Natural killer cell (primary cell): ENCODE measurements at places on chromosomes 16 and 17. TPM values are rescaled to one million over a fixed set of nuclear protein-coding genes. Genes with fewer than 3 reads are reported as not detected.

- no peak for DNase-seq
- H3K4me1 ChIP-seq = peaks cover 36% of the 10 kb centered on the region
- H3K27me3 ChIP-seq = no peaks in the 10 kb centered on the region
- H3K4me3 ChIP-seq = no peak overlapping the region
These were observed 3.6 kb upstream of the MAP3K14 start for GRCh38 chr17:45320349-45320930.

ARHGAP23 gene
- total RNA-seq = 1.8 TPM

FTSJ3 gene
- 53.5 TPM for total RNA-seq

DNA sequence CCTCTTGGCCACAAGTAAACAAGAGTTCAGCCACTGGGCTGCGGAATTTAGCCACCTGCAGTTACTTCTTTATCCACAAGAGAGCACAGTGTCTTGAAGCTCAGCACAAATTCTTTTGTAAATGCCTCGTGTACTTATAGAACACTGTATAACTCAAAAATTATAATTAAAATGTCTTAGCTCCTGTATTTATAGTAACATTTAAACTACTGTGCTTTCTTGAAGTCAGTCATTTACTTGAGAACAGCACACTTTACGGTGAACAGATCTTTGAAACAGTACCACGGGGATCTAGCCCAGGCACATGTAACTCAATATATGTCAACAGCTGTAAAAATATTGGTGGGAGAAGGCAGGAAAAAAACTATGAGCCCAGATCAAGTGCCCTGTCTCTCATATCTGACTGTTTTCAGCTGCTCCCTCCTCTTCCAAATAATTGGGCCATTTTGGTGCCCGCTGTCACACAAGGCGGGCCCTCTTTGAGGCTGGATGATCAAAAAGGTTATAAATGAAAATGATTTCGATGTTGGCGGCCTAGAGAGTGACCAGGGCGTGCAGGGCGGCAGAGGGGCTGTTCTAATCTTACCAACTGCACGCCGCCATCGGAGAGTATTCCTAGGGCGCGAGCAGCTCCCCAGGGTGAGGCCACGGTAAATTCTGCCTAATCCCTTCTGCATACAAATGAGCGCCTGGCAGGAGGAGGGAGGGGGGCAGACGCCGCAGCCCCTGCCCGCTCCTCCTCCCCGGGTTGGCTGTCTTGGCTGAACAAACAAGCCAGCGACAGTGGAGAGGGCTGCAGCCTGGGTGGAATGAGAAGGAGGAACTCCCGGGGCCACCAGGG lies 183.2 kb downstream of the C16orf78 start:
- H3K36me3 ChIP-seq = no peaks in the 10 kb centered on the region
- no peaks in the 10 kb centered on the region for H3K27me3 ChIP-seq
- DNase-seq = no peak
- H3K4me1 ChIP-seq = no peaks in the 10 kb centered on the region

ODF4 gene
- not detected for total RNA-seq

DNA sequence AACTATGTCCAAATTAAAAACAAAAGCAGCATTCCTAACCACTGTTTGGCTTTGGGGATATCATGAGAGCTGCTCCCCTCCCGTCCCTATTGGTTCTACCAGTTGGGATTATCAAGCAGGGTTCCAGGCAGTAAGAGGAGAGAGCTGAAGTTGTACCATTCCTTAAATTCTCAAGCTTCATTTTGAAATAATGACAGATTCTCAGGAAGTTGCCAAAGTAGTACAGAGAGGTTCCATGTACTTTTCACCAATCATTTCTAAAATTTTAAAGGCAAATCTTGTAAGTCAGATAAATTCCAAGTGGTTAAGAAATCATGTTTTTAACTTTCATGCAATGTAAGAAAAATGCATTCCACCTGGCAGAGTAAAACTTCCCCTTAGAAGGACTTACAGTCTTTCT lies 36.9 kb downstream of the TEX2 start:
- H3K4me1 ChIP-seq = no peaks in the 10 kb centered on the region
- no peaks in the 10 kb centered on the region for H3K27me3 ChIP-seq
- DNase-seq = no peak
- no peak overlapping the region for H3K4me3 ChIP-seq
- H3K27ac ChIP-seq = no peak overlapping the region

GRCh38 chr16:22216191-22216831 lies 10.2 kb downstream of the EEF2K start:
- no peaks in the 10 kb centered on the region for H3K4me1 ChIP-seq
- H3K27me3 ChIP-seq = no peaks in the 10 kb centered on the region
- H3K36me3 ChIP-seq = no peaks in the 10 kb centered on the region
- DNase-seq = no peak
- no peak overlapping the region for H3K4me3 ChIP-seq

DNA sequence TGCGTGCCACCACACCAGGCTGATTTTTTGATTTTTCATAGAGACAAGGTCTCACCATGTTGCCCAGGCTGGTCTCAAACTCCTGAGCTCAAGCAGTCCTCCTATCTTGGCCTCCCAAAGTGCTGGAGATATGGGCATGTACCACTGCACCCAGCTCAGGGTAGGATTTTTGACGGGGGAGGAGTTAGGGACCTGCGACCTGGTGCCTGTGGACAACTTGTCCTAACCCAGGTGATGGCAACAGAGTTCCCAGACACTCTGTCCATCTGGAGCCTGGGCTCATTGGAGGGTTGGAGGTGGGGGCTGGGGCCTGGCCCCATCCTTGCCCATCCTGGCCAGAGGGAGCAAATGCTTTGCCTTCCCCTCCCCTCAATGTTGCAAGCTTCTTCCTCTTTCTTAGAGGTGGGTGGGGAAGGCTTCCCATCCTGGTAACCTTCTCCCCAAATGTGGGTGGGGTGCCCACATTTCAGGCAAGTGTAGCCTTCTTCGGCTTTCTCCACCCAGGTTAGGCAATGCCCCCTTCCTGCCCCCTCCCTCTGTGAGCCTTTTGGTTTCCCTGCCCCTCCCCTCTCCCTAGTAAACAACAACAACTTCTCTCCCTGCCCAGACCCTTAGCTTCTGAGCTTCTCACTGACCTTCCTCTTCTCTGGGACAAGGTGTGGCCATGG lies 24.9 kb downstream of the RARA start:
- DNase-seq = no peak
- H3K27ac ChIP-seq = no peak overlapping the region

TEX19 gene
- not detected for total RNA-seq

DNA sequence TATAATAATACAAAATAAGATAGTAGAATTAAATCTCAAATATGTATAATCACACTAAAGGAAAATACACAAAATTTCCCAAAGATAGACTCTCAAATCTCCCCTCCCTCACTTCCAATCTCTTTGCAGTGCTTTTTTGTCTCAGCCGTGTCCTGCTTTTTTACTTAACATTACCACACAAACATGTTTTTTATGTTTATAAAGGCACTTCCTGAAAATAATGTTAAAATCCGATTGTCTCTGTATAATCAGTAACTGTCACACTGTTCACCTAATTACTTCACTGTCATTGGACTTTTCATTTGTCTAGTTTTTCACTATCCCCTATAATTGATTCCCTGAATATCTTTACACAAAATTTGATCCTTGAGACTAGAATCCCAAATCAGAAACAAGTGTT lies 38.2 kb upstream of the ALDH3A2 start:
- no peaks in the 10 kb centered on the region for H3K36me3 ChIP-seq
- H3K27me3 ChIP-seq = no peaks in the 10 kb centered on the region
- H3K4me3 ChIP-seq = no peak overlapping the region
- H3K27ac ChIP-seq = no peak overlapping the region
- DNase-seq = no peak

DNA sequence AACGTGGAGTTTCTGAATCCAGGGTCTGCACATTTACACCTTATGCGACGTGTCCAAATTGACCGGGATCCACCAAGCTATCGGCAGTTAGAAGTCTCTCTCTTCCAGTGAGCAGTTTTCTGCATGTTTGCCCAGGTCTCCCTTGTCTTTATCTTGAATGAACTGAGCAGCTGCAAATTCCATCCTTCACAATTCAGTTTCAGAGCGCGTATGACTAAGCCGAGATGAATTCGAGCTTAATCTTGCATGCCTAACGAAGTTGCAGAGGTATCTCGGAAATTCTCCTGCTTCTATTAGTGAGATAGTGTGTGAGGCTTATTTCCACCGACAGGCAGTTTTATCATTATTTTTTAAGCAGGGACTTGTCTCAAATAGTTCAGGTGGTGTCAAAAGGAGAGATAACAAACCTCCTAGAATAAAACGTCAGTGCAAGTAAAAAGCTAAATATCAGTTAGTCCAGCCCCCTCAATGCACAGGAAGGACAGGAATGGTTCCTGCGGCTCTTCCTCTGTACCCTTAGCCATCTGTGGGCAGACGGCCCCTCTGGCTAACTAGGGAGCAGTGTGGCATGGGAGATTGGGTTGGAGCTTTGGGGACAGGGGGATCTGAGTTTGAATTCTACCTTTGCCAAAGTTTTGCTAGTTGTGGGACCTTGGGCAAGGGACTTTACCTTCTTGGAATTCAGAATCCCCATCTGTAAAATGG lies 93.0 kb upstream of the GPR139 start:
- no peak for DNase-seq
- H3K36me3 ChIP-seq = no peaks in the 10 kb centered on the region
- H3K4me3 ChIP-seq = no peak overlapping the region
- no peaks in the 10 kb centered on the region for H3K4me1 ChIP-seq
- no peaks in the 10 kb centered on the region for H3K27me3 ChIP-seq

CDK3 gene
- total RNA-seq = 13.6 TPM

DNA sequence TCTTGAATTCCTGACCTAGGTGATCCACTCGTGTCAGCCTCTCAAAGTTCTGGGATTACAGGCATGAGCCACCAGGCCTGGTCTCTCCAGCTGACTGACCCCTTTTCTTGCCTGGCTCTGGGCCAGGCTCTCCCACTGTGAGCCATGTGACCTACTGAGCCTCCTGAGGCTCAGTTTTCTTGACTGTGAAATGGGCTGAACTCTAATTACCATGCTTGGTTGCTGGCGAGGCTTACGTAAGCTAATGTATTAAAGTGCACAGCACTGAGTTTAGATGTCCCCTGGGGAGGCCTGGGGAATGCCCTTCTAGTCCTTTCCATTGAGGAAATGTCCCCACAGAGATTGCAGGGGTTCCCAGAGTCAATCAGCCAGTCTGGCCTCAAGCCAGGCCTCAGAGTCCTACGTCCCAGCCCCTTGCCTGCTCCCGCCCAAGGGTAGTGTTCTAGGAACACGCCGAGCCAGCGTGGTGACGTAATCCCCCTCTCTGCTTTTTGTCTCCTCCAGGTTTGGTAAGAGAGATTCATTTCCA lies 45.8 kb upstream of the LGALS9 start:
- DNase-seq = no peak
- H3K4me3 ChIP-seq = no peak overlapping the region
- H3K27me3 ChIP-seq = no peaks in the 10 kb centered on the region
- H3K36me3 ChIP-seq = peaks cover 11% of the 10 kb centered on the region
- no peaks in the 10 kb centered on the region for H3K4me1 ChIP-seq

DNA sequence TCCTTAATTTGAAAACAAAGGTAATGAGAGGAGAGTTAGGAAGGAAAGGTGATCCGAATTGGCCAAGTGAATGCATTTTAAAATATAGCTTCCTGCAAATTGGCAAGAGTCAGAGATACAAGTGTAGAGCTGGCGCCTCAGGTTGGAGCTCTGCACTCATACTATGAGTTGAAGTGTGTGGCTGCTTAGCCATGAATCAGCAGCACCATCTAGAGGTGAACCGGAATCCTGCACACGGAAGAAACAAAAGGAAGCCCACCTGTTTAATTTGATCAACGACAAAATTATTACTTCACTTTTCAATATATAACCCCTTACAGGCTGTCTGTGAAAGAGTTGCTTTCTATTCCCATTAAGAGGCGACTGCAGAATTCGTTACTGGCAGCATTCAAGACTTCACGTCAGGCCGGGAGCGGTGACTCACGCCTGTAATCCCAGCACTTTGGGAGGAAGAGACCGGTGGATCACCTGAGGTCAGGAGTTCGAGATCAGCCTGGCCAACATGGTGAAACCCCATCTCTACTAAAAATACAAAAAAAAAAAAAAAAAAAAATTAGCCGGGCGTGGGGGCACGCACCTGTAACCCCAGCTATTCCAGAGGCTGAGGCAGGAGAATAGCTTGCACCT lies 1253.7 kb upstream of the CDH8 start:
- no peaks in the 10 kb centered on the region for H3K4me1 ChIP-seq
- DNase-seq = no peak
- no peak overlapping the region for H3K27ac ChIP-seq
- no peaks in the 10 kb centered on the region for H3K36me3 ChIP-seq

DNA sequence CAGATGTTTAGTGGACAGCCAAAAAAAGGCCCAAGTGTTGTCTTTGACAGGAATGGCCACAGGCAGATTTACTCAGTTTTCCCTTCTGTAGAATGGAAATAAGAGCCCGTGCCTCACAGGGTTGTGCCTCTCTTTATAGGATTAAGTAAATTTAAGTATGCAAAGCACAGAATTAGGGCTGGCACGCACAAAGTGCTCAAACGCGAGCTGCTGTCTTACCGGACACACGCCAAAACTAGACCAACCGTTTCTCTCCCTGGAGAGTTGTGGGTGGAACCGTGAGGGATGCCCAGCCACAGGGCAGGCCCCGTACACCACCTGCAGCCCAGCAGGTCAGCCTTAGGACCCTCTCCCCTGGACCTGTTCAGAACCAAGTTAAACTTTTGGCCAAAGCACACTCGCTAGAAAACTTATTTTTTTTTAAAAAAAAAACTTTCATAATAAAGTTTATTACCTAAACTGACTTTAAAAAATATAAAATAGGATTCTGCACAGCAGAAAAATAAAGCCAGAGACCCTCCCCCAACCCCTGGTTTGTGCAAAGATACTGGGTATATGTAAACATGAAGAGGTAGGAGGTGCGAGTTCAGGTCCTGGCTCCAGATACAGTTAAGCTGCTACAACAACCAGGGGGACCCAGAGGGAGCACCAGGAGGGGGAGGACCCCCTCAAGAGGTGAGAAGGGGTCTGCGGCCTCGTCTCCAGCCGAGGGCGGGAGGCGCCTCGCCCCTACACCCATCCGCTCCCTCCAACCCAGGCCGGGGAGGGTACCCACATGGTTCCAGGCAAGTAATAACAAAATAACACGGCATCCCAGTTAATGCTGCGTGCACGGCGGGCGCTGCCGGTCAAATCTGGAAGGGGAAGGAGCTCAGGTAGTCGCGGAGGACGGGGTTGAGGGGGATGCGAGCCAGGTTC lies 1.8 kb downstream of the SOCS1 start:
- DNase-seq = no peak
- H3K36me3 ChIP-seq = peaks cover 5% of the 10 kb centered on the region
- peak overlapping the region; percentile 19 for H3K27ac ChIP-seq
- no peaks in the 10 kb centered on the region for H3K27me3 ChIP-seq
- H3K4me1 ChIP-seq = peaks cover 64% of the 10 kb centered on the region

- no peaks in the 10 kb centered on the region for H3K36me3 ChIP-seq
- no peaks in the 10 kb centered on the region for H3K27me3 ChIP-seq
These were observed 15.4 kb upstream of the CCL22 start for GRCh38 chr16:57343221-57343620.

- H3K27me3 ChIP-seq = no peaks in the 10 kb centered on the region
- no peaks in the 10 kb centered on the region for H3K4me1 ChIP-seq
- H3K4me3 ChIP-seq = no peak overlapping the region
These were observed 29.6 kb upstream of the SHISA9 start for GRCh38 chr16:12871784-12872183.

ZNF768 gene
- 7.2 TPM for total RNA-seq

ABCC11 gene
- 0.20 TPM for total RNA-seq

GRCh38 chr16:14501331-14502255 lies 128.5 kb downstream of the PARN start:
- no peaks in the 10 kb centered on the region for H3K4me1 ChIP-seq
- no peak for DNase-seq
- no peak overlapping the region for H3K4me3 ChIP-seq
- peaks cover 3% of the 10 kb centered on the region for H3K36me3 ChIP-seq
